ENCODE measurements at places on chromosomes 6 and 20.

DNA sequence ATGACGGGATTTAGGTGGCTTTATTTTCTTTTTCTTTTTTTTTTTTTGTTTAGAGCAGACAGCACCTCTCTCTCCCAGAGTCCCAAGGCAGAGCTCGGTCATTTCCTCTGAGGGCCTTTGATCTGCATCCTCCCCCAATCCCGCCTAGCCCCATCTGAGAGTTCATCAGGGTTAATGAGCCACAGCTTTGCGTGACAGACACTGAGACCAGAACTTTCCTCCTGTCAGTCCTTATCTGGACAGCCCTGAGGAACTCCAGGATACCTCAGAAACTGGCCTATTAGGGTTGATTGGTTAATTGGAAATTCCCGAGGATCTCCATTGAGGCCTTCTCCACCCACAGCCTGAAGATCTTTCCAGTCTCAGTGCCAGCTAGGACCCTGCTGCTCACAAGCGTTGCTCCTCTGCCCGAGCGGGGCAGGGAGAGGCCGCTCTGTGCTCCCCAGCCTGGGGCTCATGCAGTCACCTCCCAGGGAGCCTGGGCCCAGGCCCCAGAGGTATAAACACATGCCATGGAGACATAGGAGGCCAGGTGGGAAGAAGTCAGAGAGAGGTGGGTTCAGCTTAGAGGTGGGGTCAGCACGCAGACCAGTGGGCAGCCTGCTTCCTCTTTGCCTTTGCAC, 1.4 kb upstream of the LRRN4 start:
- no peak for DNase-seq

DNA sequence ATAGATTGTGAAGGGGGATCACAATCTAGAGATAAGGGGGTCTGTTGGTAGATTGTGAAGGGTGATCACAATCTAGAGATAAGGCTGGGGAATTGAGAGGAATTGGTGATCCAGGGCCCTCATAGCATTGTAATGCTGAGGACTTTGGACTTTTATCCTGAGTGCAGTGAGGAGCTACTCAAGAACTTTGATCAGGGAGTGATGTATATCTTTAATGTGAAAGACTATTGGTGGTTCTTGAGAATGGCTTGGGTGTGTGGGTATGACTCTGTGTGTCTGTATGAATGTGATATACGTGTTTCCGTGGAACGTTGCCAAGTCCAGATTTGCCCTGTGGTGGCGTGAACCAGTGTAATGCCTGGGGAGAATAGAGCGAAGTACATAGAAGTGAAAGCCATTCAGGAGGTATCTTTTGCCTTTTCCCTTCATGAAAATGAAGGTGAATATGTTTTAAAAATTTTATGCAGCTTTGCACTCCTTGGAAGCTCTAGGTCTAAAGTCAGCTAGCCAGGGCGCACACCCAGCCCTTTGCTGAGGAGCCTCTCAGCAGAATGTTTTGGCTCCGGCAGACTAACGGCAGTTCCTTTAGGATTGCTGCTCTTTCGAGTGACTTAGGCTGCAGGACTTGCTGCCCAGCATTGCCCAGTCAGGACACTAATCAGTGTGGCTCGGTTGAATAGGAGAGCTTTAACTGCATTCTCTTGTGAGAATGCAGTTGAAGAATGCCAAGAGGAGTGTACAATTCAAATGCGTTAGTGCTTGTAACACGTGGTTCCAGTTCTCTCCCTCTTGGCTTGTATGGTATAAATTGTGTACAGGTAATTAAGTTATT, 3.5 kb downstream of the ZFAND3 start:
- peak; percentile 65 for DNase-seq

DNA sequence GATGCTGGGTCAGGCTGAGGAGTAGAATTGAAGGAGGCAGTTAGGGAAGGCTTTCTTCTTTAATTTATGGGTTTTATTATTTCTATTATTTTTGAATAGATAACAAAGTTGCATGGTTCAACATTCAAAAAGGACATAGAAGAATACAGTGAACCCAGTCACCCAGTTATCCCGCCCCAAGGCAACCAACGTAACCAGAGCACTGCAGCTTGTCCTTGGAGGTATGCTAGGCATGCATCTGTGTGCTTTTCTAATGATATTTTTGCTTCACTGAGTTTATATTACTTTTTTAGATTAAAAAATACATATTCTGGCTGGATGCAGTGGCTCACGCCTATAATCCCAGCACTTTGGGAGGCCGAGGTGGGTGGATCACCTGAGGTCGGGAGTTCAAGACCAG, 47.4 kb upstream of the DSN1 start:
- no peak for DNase-seq

DNA sequence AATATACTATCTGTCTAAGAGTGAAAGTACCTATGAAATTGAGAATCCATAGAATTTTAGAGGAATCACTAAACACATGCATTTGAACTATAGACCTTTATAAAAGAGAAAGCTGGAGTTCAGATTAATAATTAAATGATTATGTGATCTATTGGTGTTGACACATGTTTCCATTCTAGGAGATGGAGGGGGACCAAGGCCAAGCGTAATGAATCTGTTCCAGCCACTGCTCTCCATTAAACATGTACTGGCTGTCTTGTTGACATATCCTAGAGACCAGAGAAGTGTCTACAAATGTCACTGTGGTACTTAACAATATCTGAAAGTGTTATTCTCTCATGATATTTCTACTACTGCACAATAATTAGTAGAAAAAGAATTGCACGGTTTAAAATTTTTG, 432.4 kb downstream of the BMP2 start:
- DNase-seq = no peak

DNA sequence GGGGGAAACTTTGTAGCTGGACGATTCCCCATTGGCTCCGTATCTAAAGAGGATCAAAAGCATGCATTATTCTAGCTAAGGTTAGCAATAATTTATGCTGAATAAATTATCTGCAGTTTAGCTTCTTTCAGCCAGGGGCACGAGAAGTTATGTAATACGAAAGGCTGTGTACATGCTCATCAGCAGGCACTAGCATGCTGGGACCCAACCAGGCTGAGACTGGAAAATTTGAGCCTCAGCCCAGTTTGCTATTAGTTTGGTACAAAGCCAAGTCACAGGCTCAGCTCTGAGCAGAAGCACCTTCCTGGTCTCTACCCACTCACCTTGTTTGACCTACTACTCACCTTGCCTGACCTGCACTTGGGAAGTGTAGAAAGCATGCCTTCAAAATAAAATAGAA, 328.1 kb upstream of the ARID1B start:
- no peak for DNase-seq

DNA sequence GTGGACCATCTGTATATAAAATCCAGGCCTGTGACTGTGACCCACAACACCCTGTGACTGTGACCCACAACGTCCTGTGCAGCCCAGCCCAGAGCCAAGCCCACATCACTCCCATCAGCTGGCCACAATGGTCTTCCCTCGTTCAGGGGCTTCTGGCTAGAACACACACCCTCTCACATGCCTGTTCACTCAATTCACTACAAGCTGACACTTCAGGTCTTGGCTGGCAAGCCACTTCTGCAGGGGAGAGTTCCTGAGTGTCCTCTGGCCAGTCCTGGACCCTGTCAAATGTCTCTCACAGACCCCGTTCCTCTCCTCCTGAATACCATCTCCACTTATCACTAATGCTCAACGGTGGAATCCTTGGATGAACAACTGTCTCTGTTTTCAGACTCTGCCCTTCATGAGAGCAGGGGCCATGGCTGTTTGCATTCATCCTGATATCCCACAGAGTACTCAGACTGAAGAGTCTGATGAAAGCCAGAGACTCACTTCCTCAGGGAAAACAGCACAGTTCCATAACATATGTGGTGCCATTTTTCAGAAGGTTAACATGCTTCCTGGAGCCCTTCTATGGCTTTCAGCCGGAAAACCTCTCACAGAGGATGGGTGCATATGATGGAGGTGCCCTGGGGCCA, 56.0 kb downstream of the MYH7B start:
- DNase-seq = peak; percentile 15

GRCh38 chr20:62428396-62429295, 1.3 kb upstream of the RBBP8NL start:
- DNase-seq = no peak

DNA sequence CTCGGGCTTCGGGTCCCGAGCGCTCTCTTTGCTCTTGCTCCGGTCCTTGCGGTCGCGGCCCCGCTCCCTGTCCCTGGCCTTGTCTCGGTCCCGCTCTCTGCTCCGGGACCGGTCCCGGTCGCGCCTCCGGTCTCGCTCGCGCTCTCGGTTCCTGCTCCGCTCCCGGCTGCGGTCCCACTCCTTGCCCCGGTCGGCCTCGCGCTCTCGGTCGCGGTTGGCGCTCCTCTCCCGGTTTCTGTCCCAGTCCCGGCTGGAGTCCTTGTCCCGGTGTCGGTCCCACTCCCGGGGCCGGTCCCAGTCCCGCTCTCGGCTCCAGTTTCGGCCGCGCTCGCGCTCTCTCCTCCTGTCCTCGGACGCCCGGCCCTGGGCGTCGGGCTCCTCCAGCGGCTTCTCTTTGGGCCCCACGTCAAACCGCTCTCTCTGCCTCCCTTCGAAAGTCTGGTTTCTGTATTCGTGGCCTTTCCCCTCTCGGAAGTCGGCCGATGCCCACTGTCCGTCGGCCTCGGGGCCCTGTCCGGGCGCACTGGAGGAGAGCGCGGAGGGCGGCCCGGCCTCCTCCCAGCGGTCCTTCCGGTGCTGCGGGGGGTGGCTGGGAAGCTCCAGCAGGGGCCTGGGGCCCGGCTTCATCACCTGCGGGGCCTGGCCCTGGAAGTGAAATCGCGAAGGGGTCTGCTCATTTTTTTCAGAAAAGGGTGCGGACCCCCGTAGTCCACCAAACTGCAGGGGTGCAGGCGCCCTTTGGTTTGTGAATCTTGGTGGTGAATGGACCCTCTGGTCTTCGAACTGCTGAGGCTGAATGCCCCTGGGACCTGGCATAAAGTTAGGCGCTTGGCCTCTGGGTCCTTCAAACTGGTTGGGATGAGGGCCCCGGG, 17.9 kb upstream of the TCFL5 start:
- DNase-seq = no peak
